CD4-positive, alpha-beta T cell (primary cell): ENCODE measurements at places on chromosomes 3 and 15. TPM values are rescaled to one million over a fixed set of nuclear protein-coding genes. Genes with fewer than 3 reads are reported as not detected.

SEMA3G gene
- 0.34 TPM for total RNA-seq

IL16 gene
- total RNA-seq: 164 TPM

TIMP4 gene
- not detected for total RNA-seq

POLQ gene
- 0.17 TPM for total RNA-seq

STAC gene
- not detected for total RNA-seq

TRNT1 gene
- total RNA-seq: 30.7 TPM

RASSF1 gene
- total RNA-seq: 68.0 TPM

CHRM5 gene
- not detected for total RNA-seq

SPINT1 gene
- 1.6 TPM for total RNA-seq

GUCA1C gene
- not detected for total RNA-seq

DPPA4 gene
- 3.6 TPM for total RNA-seq

DNA sequence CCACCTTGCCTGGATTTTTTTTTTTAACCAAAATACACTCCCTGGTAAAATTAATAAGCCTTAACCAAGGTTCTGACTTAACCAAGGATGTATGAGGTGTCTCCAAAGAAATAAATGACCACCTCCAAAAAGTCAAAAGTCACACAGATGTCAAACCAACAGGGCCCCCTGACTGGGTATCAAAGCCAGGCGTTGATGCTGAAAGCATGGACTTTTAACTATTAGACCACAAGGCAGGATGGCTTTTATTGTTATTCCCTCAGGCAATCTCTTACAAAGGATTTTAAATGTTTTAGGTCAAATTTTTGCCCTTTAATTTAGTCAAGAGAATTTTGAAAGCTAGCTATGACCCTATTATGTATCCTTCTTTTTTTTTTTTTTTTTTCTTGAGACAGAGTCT lies 60.4 kb downstream of the OSTN start:
- DNase-seq: no peak

DNA sequence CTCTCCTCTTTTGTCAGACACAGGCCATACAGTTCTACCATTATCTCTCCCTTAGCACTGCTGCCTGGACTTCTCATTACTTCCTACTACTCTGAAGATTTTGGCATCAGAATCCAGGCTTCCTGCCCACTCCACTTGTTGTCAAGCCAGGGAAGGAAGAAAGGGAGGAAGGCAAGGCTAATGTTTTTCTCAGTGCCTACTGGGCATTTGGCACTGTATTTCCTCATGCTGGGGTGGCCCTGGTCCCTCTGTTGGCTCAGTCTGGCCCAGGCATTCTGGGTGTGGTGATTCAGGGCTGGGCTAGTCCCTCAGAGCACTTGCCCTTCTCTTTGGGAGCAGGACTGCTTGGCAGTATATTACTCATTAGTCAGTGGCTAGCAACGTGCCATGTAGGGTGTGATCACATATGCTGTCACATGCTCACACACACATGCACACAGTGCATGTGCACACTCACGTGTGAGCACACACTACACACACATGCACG lies 52.9 kb downstream of the BSN start:
- DNase-seq: no peak

- no peak for DNase-seq
Measured at GRCh38 chr15:65310431-65311137, 6.1 kb downstream of the RNU5B-1 start.

- no peak for DNase-seq
Measured at GRCh38 chr3:160686955-160687535, 10.1 kb downstream of the ARL14 start.

- no peak for DNase-seq
Measured at GRCh38 chr3:1908651-1909445, 189.8 kb upstream of the CNTN4 start.

DNA sequence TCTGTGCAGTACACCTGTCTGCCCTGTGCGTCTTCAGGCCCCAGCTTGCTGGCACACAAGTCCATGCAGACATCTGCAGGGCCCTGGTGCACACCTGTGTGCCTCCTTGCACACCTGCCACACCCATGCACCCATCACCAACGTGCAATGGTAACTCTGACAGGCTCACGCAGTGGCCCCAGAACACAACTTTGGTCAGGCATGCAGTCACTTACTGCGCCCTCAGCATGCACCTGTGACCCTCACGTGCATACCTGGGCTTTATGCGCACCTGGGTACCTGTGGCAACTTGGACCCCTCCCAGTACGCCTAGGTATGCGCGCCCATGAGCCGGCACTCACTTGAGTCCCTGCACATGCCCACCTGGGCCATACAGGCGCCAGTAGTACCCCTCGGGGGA lies 1.7 kb downstream of the PLXND1 start:
- DNase-seq: no peak

- DNase-seq: no peak
Measured at GRCh38 chr3:26347150-26347549, 275.4 kb upstream of the LRRC3B start.

DNA sequence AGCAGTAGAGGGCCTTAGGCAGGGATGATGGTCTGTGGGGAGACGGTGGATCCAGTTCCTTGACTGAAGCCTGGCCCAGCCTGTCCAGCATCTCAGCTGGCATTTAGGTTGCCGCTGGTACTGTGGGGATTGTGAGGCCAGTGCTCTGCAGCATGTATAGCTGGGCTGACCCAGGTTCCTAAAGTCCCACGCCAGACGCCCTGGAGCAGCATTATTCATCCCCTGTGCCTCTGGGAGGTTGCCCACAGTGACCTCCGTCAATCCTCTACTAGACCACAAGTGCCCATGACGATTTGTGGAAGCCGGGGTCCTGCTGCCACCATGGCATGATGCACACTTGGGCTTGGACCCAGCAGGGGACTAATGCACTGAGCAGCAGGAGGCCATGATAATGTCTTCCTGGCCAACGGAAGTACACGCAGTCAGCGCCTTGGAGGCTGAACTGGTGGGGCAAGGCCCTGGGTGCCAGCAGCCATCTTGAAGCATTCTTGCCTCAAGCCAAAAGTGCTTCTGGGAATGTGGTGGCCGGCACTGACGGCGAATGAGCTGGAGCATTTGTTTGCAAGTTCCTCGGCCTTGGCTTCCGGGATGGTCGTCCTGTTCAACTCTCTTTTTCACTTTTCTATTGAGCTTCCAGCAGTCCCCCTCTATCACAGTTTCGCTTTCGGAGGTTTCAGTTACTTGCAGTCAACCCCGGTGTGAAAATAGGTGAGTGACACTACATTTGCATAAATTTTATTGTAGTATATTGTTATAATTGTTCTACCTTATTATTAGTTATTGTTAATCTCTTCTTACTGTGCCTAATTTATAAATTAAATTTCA lies 949.4 kb downstream of the ROBO1 start:
- no peak for DNase-seq

- DNase-seq: peak; percentile 25
Measured at GRCh38 chr15:33722005-33722672, 246.2 kb upstream of the CHRM5 start.

DNA sequence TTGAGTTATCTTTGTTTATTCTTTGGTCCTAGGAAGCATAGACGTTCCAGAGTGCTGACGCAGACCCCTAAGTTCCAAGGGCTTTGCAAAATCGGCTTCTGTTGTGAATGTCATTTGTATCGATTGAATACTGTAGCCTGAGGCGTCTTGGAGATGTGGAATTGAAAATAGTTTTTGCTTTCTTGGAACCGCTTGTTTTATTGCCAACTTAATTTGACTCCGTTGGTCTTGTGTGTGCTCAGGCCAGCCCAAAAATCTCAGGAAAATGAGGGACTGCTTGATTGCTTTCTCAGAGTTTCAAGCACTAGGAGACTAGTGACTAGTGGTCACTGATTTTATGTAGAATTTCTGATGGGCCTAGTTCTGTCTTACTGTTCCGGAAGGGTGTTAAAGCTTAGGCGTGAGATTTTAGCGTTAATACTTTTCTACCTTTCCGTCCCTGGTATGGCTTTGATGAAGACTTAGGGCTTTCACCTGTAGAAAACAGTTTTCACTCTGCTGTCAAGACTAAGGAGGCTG lies 263 bp upstream of the UTS2B start:
- DNase-seq: no peak

GRCh38 chr3:42101048-42101447 lies 9.9 kb downstream of the TRAK1 start:
- DNase-seq: no peak

DNA sequence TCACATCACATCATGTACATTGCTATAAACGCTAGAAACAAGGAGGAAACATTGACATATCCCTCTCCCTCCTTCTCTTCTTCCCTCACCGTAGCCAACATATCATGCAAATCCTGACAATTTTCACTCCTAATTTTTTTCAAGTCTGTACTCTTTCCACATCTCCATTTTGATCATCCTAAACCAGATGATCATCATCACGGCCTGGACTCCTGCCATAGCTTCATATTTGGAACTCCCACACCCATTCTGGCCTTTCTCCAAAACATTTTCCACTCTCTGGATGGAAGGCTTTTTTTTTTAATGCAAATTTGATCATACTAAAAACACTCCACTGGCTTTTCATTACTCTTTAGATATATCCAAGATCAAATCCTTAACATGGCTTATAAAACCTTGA lies 248.0 kb upstream of the CNTN3 start:
- DNase-seq: no peak

GRCh38 chr15:50964075-50964474 lies 55.6 kb downstream of the AP4E1 start:
- DNase-seq: no peak

DNA sequence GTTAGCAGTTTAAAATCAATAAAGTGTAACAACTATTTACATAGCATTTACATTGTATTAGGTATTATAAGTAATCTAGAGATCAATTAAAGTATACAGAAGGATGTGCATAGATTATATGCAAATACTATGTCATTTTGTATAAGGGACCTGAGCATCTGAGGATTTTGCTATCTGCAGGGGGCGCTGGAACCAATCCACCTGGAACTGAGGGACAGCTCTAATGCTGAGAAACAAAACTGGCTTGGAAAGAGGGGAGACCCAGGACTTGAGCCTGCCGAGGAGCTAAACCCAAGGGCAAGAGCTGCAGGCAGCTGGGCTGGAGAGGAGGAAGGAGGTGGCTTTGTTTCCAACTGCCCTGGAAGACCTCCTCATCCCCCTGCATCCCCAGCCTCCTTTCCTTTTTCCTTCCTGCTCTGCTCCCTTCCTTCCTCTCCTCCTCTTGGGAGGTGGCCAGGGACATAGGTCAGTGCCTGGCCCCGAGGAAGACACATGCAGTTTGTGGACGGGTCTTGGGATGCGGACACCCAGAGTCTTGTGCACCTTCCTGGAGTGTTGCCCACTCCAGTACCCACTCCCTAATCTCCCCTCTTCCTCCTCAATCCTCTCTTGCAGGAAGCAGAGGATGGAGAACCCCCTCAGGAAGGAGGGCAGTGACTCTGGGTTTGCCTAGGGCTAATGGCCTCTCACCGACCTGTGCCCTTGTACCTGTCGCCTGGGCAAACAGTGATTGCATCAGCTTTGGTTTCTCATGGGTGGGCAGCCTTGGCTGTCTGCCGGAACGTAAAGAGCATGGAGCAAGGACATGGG lies 825 bp upstream of the RTP3 start:
- DNase-seq: peak; percentile 74

DNA sequence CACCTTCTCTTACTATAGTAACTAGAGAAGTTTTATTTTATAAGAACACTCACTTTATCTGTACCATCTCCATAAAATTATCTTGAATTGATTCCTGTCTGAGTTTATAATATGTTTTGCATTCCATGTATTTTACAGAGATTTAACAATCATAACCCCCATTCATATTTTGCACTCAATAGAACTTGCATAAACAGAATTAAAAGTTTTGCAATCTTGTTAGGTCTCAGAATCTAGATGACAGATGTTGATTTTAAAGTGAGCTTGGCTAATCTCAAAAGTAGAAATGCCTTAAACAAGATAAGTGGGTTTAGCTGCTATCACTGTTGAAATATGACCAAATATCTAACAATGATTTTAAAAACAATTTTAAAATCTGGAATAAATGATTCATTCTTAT lies 107.9 kb upstream of the EPHA6 start:
- DNase-seq: no peak

DNA sequence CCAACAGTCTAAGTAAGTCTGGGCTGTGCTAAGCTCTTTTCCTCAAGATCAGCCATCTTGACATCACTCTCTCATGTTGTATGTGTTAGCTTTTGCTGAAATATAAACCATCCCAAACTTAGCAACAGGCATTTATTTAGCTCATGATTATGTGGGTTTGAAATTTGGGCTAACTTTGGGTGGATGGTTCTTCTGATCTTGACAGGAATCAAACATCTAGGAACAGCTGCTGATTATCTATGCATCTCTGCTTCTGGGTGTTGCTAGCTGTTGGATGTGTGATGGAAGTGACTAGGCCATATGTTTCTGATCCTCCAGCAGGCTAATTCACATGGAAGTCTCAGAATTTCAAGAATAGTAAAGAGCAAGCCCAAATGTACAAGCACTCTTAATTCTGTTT lies 615.2 kb upstream of the TGFBR2 start:
- no peak for DNase-seq

- DNase-seq: no peak
Measured at GRCh38 chr3:62266668-62267283, 106.6 kb downstream of the FEZF2 start.

DNA sequence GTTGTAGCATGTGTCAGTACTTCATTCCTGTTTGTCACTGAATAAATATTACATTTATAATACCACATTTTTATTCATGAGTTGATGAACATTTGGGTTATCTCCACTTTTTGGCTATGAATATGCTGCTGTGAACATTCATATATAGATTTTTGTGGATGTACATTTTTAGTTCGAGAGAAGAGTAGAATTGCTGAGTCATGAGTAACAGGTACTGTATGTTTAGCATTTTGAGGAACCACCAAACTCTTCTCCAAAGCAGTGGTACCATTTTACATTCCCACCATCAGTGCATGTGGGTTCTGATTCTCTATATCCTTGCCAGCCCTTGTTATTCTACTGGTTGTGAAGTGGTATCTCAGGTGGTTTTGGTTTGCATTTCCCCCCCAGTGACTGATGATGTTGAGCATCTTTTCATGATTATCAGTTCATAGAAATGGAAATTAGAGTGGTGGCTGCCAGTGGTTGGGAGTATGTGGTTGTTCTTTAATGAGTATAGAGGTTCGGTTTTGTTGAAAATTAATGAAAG lies 59.6 kb downstream of the CCDC66 start:
- no peak for DNase-seq

GRCh38 chr3:37218206-37218605 lies 43.8 kb upstream of the LRRFIP2 start:
- no peak for DNase-seq

DNA sequence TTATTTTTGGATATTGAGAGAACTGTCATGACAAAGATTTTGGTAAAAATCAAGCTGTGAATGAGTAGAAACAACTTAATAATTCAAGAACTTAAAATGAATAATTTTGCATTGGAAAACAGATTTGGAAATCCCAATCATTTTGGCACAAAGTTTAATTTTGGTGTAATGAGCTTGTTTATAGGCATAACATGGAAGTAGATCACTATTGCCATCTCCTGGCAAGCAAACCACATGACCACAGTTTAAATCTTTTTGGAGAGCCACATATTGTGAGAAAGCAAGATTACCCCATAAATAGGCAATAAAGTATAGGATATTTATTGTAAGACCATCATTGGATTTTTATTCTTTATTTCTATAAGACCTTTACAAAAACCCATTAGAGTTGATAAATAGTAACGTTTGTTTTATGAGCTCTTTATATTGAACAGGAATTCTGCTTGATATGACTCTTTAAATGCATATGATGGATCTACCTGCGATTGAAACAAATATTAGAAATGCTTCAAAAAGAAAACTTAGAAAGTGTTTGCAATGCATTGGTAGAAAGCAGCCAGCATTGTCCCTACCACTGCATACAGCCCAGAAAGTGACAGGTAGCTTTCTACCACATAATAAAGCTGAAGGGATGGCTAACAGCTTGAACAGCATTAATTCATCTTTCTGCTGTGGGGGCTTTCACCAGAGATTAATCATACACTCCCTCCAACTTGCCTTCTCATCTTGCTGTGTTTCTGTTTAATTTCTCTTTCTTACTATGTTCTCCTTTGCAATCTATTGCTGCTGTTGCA lies 766.8 kb downstream of the TBL1XR1 start:
- no peak for DNase-seq
